Mesothelial cell of epicardium (in vitro differentiated cells): ENCODE measurements at places on chromosomes 4 and X. TPM values are rescaled to one million over a fixed set of nuclear protein-coding genes. Genes with fewer than 3 reads are reported as not detected.
A peak's percentile ranks its signal among the peaks of the same experiment; 100 is the strongest.

DNA sequence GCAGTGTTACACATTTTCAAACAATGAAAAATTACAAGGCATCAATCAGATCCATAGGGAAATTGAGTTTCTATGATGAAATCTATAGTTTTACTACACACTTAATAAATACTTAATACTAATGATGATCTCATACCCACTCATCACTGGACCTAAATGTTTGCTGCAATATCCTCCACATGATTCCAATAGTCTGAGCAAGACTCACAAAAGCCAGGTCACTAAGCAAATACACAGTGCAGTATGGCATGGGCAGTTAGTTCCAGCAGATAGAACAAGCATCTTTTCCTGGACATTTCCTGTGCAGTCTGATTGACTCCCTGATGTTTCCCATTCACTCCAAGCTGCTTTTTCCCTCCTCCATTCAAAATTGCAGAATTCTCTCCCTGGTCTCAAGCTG is 109.0 kb upstream of the ATOH1 start:
- no peak for DNase-seq

- no peak for DNase-seq
Observed at GRCh38 chr4:26217961-26218676, 102.7 kb upstream of the RBPJ start.

- DNase-seq, result no peak
Observed at GRCh38 chr4:42641161-42641560, 15.7 kb downstream of the ATP8A1 start.

GRCh38 chrX:112521676-112522075 is 158.1 kb downstream of the LHFPL1 start:
- no peak for DNase-seq

GRCh38 chr4:26141051-26141721 is 179.6 kb upstream of the RBPJ start:
- DNase-seq, result no peak

GRCh38 chr4:123891881-123892280 is 495.3 kb downstream of the SPRY1 start:
- DNase-seq, result no peak

DNA sequence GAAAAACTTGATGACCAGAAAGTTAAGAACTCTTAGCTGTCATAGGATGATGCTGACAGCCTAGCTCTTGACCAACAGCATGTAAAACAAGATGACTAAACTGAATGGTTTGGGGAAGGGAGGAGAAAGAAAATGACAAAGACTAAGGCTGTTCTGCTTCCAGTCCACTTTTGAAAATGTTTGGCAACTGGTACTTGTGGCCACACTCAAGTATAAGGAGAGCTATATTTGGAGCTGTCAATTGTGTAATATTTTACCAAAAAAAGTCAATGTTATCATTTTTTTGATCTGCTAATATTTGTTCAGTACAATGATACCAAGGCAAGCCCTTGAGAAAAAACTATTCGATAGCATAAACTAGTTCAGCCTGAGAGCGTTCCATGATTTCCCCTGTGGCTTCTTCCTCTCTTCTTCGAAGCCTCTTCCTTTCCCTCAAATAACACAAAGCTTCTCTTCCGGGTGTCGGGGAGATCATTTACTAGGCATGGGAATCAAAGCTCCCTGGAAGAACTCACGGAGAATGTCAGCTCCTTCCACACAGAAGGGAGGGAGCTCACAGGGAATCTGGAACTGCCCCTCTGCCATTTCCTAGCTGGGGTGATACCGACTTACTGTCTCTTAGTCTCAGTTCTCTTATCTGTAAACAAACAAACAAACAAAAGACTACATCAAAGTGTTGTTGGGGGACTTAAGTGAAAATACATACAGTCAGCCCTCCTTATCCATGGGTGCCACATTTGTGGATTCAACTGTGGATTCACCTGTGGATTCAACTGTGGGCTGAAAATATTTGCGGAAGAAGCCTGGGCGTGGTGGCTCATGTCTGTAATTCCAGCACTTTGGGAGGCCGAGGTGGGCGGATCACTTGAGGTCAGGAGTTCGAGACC is 82.6 kb downstream of the SCD5 start:
- DNase-seq, result no peak

DNA sequence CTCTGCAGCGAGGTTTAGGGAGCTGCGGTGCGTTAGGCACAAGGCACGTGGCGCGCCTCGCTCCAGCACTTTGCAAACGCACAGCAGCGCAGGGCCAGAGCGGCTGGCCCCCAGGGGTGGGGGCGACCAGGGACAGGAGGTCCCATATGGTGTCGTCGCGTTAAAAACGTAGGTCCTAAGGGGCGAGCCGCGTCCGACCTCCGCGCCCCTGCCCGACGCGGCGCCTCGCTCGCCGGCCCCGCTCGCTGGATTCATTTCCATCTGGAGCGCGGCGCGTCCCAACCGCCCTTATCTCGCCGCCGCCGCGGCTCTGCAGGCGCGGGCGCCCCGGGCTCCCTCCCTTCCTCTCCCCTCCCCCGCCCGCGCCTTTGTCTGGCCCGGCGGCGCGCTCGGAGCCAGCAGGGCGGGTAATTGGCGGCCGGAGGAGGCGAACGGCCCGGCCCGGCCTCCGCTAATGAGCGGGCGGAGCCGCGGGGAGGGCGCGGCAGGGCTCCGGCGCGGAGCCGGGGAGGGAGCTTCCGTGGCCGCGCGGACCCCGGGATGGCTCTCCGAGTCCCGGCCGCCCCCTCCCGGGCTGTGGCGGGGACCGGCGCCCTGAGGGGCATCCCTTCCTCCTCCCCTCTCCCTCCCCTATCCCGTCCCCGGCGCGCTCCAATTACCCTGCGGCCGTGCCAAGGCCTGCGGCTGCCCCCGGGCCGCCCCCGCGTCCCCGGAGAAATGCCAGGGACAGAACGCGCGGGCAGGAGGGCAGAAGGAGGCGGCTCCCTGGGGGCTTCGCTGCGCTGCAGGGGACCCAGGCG is 409.0 kb downstream of the BCOR start:
- DNase-seq, result peak; percentile 46

DNA sequence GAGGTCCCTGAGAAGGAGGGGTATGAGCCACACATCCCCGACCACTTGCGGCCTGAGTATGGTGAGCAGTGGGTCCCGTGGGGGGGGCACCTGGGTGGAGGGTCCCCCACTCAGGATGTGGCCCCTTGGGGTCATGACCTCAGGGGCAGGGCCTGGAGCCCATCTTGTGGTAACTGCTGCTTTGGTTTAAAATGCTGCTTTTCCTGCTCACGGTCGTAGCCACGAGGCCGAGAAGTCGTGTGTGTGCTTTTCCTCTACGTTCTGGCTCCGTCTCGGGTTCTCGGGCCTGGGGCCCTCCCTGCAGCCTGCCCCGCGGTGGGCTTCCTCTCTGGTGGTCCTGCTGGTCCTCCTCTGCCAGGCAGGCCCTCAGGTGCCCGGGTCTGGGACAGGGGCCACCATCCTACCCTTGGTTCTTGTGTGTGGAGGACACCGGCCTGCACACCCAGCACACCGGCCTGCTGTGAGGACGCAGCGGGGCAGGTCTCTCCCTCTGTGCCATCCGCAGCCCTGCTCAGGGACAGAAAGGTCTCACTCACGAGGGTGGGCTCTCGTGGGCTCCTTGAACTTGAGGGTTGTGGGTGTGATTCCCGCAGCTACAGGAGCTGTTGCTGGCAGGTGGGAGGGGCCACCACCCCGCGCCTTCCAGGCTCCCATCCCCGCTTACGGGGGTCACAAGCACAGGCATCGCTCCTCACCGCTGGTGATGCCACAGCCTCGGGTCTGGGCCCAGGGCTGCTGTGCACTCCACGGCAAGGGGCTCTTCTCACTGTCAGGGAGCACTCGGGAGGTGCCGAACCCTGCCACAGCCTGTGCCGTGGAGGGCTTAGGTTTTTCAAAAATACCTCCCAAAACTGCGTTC is 19.6 kb downstream of the UVSSA start:
- no peak for DNase-seq

GRCh38 chrX:10548688-10549087 is 71.7 kb downstream of the MID1 start:
- no peak for DNase-seq

- no peak for DNase-seq
Observed at GRCh38 chr4:90542216-90542615, 415.0 kb downstream of the CCSER1 start.

GRCh38 chrX:40468033-40468846 is 112.5 kb upstream of the ATP6AP2 start:
- DNase-seq, result no peak

GRCh38 chr4:148857239-148857972 is 415.2 kb upstream of the NR3C2 start:
- DNase-seq, result no peak

GRCh38 chr4:13174001-13174400 is 310.1 kb downstream of the RAB28 start:
- no peak for DNase-seq

GRCh38 chr4:112840619-112841018 is 203.7 kb downstream of the LARP7 start:
- DNase-seq, result no peak

GRCh38 chr4:65259296-65259695 is 411.0 kb downstream of the EPHA5 start:
- no peak for DNase-seq

DNA sequence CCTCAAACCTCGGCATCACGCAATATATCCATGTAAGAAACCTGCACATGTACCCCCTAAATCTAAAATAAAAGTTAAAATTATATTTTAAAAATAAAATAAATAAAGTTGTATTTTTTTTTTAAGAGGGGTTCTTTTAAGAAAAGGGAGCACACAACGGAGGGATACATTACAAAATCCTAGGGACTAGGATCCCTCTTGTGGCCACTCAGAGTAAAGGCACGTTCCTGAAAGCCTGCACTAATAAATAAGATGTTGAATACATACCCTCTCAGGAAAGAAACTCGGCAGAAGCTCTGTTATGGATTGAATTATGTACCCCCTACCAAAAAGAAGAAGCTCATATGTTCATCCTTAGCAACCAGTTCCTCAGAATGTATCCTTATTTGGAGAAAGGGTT is 50.9 kb upstream of the PRDX4 start:
- no peak for DNase-seq

GRCh38 chr4:47915378-47915777 is 995 bp upstream of the NFXL1 start:
- no peak for DNase-seq

- no peak for DNase-seq
Observed at GRCh38 chr4:88189881-88190585, 31.6 kb upstream of the ABCG2 start.

DNA sequence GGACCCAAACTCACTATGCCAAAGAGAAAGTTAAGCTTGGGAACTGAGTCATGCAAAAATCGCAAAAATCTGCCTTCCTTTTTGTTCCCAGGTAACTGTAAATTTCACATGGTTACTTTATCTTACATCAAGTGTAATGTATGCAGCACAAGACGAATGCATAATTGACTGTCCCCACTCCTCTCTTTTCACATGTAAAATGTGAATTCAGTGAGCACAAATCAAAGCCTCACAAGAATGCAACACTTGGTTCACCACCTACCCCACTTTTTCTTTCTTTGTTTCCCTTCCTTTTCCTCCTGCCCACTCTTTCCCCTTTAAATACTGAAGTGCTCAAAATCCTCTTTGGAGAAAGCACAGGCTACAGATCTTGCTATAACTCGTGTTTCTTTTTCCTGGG is 53.2 kb downstream of the MAGED4B start:
- no peak for DNase-seq

DNA sequence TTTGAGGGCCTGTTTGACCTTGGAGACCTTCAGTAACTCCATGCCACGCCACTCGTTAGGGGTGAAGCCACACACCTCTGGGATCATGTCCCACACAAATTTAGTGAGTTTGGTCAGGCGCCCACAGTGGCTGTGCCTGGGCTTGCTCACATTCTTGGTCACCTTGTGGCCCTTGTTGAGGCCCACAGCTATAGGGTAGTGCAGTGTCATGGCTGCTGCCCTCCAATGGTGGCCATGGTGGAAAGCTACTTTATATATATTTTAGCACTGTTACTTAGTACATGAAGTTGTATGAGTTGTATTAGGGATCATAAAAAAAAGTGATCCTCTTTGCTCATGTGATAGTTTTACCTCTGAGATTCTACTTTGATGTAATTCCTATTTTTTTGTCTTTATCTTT is 985 bp upstream of the CXCL11 start:
- no peak for DNase-seq

DNA sequence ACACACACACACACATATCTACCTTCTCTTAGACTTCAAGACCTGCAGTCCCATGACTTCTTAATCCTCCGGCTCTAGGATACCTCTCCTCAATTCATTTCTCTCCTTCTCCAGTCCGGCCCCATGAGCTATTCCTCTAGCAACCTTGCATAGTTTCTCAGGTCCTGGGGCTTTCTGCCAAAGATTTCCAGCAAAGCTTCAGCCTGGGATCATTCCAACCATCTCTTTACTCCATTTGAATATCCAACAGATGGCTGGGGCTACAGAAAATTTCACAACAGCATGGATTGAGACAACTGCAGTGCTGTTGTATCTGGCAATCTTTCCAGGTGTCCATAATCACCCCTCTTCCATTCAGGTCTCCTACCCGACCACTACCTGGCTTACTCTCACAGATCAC is 184.1 kb downstream of the DCHS2 start:
- no peak for DNase-seq

GRCh38 chr4:159722052-159722451 is 619.2 kb downstream of the RAPGEF2 start:
- no peak for DNase-seq

DNA sequence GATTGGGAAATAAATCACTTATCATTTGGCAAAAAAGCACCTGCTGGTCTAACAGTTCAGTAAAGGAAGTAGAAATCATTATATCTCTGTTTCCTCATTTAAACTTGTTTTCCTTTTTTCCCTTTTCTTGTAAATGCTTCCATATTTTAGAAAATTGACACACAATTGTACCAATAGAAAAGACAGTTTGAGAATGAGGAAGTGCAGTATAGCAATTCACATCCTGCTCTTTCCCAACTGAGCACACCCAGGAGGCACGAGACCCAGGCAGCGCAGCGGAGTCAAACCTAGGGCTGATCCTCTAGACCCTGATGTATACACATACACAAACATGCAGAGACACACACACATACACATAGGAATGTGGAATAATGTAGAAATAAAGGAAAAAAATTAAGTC is 74.8 kb upstream of the PACRGL start:
- DNase-seq, result no peak

DNA sequence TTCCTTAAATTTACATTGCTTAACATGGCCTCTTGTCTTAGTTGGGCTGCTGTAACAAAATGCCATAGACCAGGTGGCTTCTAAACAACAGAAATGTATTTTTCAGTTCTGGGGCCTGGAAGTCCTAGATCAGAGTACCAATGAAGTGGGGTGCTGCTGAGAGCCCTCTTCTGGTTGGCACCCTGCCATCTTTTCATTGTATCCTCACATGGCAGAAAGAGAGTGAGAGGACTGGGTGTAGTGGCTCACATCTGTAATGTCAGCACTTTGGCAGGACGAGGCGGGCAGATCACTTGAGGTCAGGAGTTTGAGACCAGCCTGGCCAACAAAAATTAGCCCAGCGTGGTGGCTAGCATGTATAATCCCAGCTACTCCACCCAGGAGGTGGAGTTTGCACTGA is 12.0 kb upstream of the KLB start:
- DNase-seq, result no peak

Gene APBB2
- total RNA-seq, result 56.6 to 63.5 TPM (median 63.2 TPM) in 3 replicates

Gene MAOB
- total RNA-seq, result 0.44 to 0.65 TPM (median 0.57 TPM) in 3 replicates

Gene PPP1R2C
- not detected in 3 replicates for total RNA-seq

Gene GPR173
- total RNA-seq, result 27.2 to 29.0 TPM (median 28.5 TPM) in 3 replicates

Gene TCEAL3
- total RNA-seq, result 11.9 to 13.0 TPM (median 11.9 TPM) in 3 replicates

Gene ODAM
- 2.8 to 3.2 TPM (median 3.1 TPM) in 3 replicates for total RNA-seq

Gene TEX11
- total RNA-seq, result not detected in 3 replicates

Gene PITX2
- 88.7 to 99.3 TPM (median 95.5 TPM) in 3 replicates for total RNA-seq

Gene ETFDH
- 16.5 to 20.7 TPM (median 19.4 TPM) in 3 replicates for total RNA-seq

Gene TMEM156
- total RNA-seq, result not detected in 3 replicates

Gene SMIM10
- 3.0 to 4.0 TPM (median 3.7 TPM) in 3 replicates for total RNA-seq

Gene GAGE12H
- total RNA-seq, result not detected in 3 replicates

Gene S100G
- total RNA-seq, result not detected in 3 replicates

Gene NAP1L2
- 1.00 to 1.3 TPM (median 1.1 TPM) in 3 replicates for total RNA-seq
